ENCODE measurements at places on chromosomes 1 and 21.
A peak's percentile ranks its signal among the peaks of the same experiment; 100 is the strongest.

- no peak for DNase-seq
Measured at GRCh38 chr21:15029077-15029476, 35.7 kb downstream of the NRIP1 start.

DNA sequence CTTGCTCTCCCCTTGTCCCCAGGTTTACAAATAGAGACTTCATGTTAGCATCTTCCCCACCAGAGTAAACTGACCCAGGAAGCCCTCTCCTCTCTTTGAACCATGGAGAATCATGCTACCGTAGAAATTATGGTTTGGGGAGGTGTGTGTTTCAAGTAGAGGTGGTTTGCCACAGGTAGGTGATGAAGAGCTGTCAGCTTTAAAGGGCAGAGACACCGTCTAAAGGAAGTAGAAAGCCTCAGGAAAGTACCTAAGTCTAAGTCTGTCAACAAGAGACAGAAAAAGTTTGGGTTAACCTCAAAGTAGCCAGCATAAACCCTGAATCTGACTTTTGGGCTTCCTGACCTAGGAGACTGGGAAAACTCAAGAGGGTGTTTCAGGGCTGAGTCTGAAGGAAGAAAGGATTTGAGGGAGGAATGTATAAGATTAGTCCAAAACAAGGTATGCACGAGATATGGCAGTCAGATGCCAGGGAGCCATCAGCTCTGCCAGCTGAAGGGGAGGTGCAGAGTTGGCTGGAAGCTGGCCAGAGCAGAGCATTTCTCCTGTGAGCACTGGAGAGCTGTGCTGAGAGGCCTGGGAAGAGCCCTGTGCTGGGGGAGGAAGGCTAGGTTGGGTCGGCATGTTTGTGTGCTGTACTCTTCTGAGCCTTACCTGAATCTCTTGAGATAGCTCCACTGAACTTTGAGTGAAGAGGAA, 14.3 kb downstream of the ADAMTSL4 start:
- DNase-seq = no peak

DNA sequence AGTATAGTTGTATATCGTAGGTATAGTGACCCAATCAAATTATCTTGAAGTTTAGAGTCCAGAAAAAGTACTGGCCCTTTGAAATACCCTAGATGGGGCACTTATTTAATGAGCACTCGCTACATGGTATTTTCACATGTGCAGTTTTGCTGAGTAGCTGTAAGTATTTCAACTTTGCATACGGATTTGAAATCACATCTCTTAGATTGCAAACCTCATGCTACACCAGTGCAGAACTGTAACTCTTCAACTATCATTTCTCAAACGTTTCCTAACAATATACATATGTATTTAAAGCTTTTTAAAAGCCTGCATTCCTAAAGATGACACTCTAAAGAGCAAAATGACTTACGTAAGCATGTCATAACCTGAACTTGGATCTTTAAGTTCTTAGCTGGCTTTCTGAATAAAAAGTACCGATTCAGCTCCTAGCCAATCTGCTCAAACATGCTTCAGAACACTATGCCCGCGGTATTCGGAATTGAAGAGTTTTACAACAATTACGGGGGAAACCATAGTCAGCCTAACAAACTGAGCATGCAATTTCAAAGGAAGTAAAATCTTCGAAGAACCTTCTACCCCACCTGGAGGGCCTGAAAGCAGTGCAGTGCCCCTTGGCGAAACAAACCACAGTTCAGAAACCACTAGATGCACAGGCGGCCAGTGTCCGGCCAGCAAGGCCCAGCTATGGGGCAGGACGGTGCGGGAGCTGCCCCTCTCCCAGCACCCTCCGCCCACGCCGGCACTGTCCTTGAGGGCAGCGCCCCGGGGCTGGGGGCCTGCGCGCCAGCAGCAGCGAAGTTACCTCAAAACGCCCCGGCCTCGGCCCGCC, 863 bp downstream of the FH start:
- no peak for DNase-seq

DNA sequence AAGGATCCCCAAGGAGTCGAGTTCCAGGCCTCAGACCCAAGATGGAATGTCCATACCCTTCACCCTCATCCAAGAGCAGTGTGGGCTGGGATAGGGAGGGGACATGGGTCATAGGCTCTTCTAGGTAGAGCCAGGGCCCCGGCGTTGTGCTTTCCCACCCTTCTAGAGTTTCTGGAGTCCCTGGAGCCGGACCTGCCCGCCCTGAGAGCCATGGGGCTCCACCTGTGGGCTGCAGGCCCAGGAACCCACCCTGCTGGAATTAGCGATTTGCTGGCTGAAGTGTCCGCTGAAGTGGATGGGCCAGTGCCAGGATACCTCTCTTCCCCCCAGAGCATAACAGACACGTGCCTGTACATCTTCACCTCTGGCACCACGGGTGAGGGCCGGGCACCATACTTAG, 1.1 kb downstream of the SLC27A3 start:
- DNase-seq = no peak

GRCh38 chr1:114135786-114136185, 17.9 kb downstream of the SYT6 start:
- no peak for DNase-seq

GRCh38 chr1:234715252-234716014, 105.5 kb upstream of the IRF2BP2 start:
- no peak for DNase-seq

DNA sequence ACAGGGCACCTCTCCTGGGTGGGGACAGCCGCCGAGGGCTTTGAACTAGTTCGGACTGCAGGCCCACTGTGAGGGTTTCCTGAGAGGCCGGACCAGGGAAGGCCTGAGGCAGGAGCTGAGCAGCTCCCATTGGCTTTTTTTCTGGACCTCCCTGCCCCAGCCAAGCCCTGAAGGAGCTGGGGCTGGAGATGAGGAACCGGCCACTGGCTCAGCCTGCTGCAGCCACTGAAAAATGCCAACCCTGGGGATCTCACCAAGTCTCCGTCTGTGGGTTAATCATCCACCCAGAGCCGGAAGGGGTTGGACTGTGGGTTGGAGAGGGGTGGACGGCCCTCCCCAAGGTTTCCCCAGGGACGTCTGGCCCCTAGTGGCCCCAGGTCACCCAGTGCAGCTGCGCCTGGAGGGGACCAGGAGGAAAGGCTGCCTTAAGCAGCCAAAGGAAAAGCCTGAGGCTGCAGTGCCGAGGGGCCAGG, 2.5 kb downstream of the VWA1 start:
- DNase-seq = no peak

DNA sequence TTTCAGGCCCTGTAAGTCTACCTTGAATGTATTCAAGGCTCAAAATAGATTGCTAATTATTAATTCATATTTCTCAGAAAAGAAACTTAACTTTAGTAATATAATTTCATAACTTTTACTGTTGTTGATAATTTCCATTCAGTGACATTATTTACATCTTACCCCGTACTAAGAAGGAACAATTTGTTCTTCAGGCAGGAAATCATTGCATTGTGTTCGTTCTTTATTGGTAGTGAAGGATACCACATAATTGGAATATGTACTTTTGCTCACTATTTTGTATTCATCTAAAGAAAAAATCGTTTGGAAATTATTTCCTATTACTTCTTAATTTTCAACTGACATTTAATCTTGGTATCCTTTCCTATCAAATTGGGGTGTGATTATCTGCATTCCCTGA, 39.4 kb downstream of the CTTNBP2NL start:
- DNase-seq = no peak

GRCh38 chr1:112866981-112867380, 89.0 kb downstream of the SLC16A1 start:
- no peak for DNase-seq

DNA sequence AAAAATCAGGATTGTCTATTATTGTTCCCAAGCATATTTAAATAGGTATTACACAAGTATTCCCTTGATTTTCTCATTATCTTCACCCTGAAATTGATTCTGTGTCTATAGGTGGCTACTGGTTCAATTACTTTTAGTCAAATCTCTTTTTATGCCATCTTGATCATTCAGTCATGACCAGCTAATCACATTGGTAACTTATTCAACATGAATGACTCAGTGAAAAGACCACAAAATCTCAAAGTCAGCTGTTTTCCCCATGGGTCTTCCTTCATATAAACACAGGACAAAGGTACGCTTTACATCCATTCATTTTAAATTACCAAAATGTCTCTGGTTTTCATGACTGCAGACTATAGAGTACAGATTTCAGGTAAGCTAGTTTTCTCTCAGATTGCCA, 23.7 kb upstream of the NRIP1 start:
- DNase-seq = no peak

DNA sequence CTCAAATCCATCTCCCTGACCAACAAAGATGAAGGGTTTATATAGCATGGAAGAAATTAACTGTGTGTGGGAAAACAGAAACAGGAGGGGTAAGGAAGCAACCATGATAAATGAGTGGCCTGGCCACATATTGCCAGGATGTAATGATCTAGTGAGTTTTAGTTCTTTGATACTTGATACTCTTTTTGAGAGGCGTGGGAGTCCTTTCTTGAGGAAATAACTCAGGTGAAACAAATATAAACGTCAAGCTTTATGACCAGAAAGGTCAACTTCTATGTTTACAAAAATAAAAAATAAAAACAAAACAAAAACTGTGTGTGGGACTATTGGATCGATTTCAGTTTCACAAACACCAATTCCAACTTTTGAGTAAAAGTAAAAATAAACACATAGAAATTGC, 860.8 kb upstream of the B3GALT2 start:
- DNase-seq = no peak

- no peak for DNase-seq
Measured at GRCh38 chr21:46422636-46423241, 36.0 kb upstream of the DIP2A start.

DNA sequence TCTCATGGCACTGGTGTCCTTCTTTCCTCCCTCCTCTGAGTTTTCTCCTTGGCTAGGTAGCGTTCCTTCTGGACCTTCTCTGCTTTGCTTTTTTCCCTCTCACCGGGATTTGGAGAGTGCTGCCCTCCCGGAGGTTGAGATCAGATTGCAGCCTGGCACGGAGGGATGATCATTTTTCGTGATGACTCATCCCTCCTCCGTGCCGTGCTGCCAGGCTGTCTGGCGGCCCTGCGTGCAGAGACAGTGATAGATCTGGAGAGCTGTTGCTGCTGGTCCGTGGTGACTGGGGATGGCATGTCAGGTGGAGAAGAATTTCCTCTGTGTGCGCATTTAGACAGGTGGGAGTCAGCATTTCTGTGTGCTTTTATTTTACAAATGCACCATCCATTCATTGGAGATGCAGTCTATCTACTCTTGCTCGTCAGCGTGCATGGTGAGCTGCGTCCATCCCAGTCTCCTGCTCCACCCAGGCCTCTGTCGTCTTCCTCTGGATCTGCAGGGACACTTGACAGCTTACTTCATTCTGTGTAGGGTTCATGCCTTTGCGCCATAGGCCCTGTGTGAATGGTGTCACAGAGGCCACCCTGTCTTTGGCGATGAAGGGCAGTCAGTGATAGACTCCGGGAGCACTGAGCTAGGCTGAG, 104.4 kb downstream of the PCBP3 start:
- DNase-seq = peak; percentile 41

DNA sequence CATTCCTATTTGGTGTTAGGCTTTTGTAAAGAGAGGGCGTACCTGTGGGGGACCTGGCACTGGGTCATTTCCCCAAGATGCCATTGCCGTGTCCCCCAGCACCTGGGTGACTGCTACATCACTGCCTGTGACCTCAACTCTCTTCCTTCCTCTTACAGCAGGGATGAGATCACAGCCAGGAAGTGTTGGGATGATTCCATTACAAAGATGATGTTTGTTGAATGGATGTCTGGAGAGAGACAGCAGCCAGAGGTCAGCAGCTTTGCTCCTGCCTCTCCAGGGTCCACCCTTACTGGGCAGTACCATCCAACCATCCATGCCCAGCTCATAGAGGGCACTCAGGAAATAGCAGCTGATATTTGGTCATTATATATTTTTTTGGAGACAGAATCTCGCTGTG, 35.1 kb downstream of the TMEM51 start:
- no peak for DNase-seq

GRCh38 chr1:115457289-115457688, 119.2 kb upstream of the NGF start:
- no peak for DNase-seq

GRCh38 chr1:228938537-228938901, 203.2 kb downstream of the RHOU start:
- DNase-seq = no peak

- DNase-seq = no peak
Measured at GRCh38 chr1:213183036-213183672, 132.1 kb downstream of the RPS6KC1 start.

GRCh38 chr1:205577874-205578658, 53.7 kb downstream of the ELK4 start:
- no peak for DNase-seq

DNA sequence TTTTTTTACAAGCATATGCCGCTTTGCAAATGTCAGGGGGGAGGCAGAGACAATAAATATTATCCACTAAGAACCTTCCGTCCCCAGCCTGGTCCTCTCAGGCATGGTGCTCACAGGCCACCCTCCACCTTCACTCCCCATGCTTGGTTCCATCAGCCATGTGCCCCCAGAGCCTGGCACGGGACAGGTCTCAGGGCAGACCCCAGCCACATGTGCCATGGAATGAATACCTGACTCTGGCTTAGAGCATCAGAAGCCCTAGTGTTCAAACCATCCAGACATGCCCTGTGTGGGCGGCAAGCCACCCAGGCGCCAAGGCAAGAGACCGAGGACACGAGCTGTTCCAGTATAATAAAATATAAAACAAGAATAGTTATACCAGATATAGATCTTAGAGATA, 5.4 kb downstream of the LSS start:
- DNase-seq = no peak

DNA sequence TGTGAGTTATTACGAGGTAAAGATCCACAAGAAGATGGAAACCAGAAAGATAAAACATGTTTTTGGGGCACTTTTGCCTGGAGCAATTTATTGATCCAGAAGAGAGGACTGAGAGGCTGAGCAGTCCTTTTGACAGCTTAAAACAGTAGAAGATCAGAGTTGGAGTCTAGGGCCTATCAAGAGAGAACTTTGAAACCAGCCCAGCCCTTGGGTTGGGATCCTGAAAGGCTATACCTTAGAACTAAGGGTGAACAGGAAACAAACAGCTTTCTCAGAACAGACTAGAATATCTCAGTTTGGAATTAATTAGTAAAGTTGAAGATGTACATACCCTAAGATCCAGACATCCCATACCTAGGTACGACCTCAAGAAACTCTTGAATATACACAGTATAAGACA, 89.6 kb downstream of the ZZZ3 start:
- no peak for DNase-seq

- no peak for DNase-seq
Measured at GRCh38 chr1:212490276-212490675, 57.6 kb downstream of the NENF start.

- no peak for DNase-seq
Measured at GRCh38 chr1:52601991-52602855, at the start of gene GPX7. Gene GPX7, plus strand, starts transcription at chr1:52602371. Its CDS starts 39 bp downstream, at chr1:52602410.

DNA sequence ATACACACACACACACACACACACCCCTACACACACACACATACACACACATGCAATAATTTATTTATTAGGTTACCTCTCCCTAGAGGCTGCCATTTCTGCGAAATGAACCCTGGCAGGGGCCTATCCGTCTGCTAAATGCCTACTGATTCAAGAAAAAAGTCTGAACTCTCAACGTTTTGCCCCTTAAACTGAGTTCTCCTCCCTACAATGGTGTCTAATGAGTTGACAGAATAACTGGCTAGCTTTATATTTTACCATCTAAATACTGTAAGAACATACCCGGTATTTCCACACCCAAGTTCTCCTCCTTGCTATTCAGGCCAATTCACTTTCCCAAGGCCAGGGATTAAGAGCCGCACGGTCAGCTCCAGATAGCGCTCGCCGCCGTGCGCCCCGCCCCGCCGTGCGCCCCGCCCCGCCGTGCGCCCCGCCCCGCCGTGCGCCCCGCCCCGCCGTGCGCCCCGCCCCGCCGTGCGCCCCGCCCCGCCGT, 339 bp upstream of the RNPC3 start:
- DNase-seq = no peak

GRCh38 chr1:78831731-78832360, 174.7 kb downstream of the ADGRL4 start:
- peak; percentile 71 for DNase-seq

Measured in T1000 (cell line).